Right lung (tissue), 10 donors: ENCODE measurements at places on chromosomes 12 and 14.

GRCh38 chr14:63972323-63972932, 119.6 kb downstream of the SYNE2 start:
- DNase-seq = no peak

DNA sequence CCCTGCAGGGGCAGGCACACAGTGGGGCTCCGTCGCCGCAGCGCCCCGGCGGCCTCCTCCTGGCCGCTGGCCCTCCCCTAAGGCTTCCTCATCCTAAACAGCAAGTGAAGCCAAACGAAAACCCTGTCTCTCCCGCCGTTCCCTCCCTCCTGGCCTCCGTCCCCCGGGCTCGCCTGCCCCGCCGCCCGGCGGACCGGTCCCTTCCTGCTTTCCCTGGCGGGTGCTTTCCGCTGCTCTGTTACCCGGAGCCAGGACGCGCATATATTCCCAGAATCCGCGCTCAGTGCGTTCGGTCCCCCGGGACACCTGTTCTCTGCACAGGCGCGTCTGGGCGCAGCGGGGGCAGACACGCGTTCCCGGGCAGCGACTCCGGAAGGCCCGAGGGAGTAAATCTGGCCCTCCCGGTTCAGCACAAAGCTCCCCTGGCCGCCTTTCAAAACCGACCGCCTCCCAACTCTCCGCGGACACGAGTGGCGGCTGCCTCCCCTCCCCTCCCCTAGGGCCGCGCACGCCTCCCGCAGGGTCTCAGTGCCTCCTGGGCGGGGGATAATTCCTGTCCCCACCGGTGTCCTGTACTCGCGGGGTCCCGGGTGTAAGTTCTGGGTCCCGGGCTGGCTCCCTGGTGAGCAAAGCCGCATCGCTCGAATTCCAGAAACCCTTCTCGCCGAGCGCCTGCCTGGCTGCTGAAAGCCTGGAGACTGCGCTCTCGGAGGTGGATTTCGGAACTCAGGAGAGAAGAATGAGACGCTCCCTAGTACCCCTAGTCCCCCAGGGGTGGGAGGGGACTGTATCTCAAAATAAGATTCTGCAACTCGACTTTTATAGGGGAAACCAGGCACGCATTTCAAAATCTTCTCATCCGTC, 21.4 kb upstream of the CEP170B start:
- peak; percentile 12 for DNase-seq

- DNase-seq = no peak
These were observed 41.9 kb downstream of the TTC8 start for GRCh38 chr14:88866305-88866704.

- no peak for DNase-seq
These were observed 417.1 kb upstream of the TMTC1 start for GRCh38 chr12:30200864-30201263.

- DNase-seq = no peak
These were observed 292.5 kb downstream of the AKAP6 start for GRCh38 chr14:32621585-32621984.

DNA sequence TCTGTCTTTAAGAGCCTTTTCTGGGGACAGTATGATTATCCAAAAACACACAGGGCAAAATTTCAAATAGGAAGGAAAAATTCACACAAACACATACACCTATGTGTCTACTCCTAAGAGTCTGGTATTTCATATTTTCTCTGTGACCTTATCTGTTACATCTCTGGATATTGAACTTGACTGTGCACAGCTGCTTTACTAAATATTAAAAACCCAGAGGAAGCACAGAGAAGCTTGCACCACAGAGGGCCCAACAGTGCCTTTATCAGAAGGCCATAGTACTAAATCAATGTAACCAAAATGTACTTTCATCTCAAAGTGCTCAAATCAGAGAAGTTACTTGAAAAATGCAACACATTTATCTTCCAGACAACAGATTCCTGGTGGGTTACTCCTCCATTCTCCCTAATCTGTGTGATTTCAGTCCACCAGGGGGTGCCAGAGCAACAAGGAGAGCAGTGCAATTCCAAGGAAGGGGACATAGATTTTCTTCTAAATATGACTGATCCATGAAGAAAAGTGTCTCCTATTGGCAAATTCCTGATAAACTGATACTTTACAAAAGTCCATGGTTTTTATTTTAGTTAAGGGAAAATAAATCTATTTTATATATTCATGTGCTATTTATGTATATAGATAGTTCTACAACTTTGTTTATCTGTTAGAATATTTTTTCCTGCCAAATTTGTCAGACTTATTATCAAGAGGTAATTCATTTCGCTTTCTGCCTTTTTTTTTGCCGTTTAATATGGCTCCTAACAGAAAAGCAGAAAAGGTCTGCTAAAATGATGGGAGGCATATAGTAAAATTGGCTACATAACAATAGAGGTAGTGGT, 617.6 kb downstream of the LRFN5 start:
- peak; percentile 40 for DNase-seq
